ENCODE measurements at places on chromosomes 16 and 17.

- DNase-seq: no peak
Observed at GRCh38 chr17:82463391-82463790, 4.8 kb downstream of the NARF start.

DNA sequence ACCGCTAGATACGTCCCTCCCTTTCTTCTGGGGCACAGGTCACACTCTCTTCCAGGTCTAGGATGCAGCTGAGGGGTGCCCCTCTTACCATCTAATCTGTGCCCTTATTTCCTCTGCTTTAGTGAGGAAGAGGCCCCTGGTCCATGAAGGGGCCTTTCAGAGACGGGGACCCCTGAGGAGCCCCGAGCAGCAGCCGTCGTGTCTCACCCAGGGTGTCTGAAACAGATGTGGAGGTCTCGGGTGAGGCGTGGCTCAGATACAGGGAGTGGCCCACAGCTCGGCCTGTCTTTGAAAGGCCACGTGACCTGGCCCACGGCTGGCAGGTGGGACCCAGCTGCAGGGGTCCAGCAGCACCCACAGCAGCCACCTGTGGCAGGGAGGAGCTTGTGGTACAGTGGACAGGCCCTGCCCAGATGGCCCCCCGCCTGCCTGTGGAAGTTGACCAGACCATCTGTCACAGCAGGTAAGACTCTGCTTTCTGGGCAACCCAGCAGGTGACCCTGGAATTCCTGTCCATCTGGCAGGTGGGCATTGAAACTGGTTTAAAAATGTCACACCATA, 15.6 kb downstream of the SCGB1C2 start:
- DNase-seq: no peak

GRCh38 chr17:34235389-34236028, 19.6 kb upstream of the CCL2 start:
- no peak for DNase-seq

DNA sequence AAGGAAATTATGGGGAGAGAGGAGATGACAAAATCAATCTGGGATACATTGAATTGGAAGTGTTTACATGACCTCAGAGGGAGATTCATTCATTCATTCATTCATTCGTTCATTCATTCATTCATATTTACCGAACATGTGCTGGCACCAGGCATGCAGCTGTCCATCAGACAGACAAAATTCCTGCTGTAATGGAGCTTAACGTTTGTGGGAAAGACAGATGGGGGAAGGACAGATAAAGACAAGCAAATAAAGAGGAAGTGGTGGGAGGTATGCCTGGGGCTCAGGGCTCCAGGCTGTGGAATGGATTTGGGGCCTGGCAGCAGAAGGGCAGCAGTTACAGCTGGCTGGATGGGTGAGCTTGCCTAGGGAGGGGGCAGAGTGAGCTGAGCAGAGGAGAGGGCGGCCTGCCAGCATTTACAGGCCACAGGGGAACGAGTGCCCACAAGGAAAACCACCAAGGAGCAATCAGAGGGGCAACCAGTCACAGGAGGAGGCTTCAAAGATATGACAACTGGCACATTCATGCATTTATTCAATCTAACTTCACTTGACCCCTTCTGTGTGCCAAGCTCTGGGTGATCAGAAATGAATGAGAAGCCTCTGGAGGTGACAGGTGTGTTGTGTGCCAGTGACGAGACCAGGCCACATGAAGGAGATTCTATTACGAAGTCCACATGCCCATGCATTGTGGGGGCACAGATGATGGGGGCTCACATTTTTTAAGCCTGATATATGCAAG, 48.5 kb downstream of the ARHGAP27 start:
- no peak for DNase-seq

GRCh38 chr16:86757704-86758040, 179.3 kb downstream of the FOXL1 start:
- DNase-seq: no peak
